ENCODE measurements at places on chromosomes 2 and 18.
A peak's percentile ranks its signal among the peaks of the same experiment; 100 is the strongest.

- H3K4me3 ChIP-seq = peak overlapping the region; percentile 70
- peaks cover 14% of the 10 kb centered on the region for H3K4me1 ChIP-seq
Observed at GRCh38 chr2:72862239-72862988, 24.8 kb upstream of the SPR start.

DNA sequence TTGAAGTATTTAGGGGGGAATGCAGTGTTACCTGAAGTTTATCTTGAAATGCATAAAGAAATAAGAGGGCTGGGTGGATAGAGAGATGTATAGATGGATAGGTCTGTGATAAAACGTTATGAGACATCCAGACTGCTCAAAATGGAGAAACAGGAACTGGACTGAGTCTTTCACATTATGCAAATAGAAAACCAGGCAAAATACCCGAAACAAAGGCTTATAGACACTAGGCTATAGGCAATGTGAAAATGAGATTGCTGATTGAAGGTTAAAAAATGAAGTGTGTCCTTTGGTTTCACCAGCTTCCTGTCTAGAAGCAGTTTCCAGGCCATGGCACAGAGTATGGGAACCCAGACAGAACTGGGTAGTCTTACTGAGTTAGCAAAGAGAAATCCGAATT lies 24.9 kb upstream of the SLC3A1 start:
- H3K27me3 ChIP-seq = no peaks in the 10 kb centered on the region
- H3K4me1 ChIP-seq = peaks cover 16% of the 10 kb centered on the region
- DNase-seq = no peak

- peaks cover 18% of the 10 kb centered on the region for H3K4me1 ChIP-seq
- no peak for DNase-seq
- H3K27me3 ChIP-seq = no peaks in the 10 kb centered on the region
- no peak overlapping the region for H3K27ac ChIP-seq
- H3K4me3 ChIP-seq = no peak overlapping the region
Observed at GRCh38 chr2:35960596-35960995, 395.0 kb upstream of the CRIM1 start.

GRCh38 chr2:1556776-1557466 lies 143.7 kb downstream of the TPO start:
- DNase-seq = no peak
- H3K4me1 ChIP-seq = peaks cover 22% of the 10 kb centered on the region
- no peaks in the 10 kb centered on the region for H3K36me3 ChIP-seq

GRCh38 chr2:85846411-85846810 lies 42.4 kb downstream of the ST3GAL5 start:
- DNase-seq = no peak
- no peak overlapping the region for H3K27ac ChIP-seq
- H3K4me3 ChIP-seq = no peak overlapping the region
- H3K4me1 ChIP-seq = peaks cover under 1% of the 10 kb centered on the region

GRCh38 chr2:22056621-22057132 lies 932.9 kb downstream of the TDRD15 start:
- H3K36me3 ChIP-seq = no peaks in the 10 kb centered on the region
- no peaks in the 10 kb centered on the region for H3K4me1 ChIP-seq
- H3K27ac ChIP-seq = no peak overlapping the region
- H3K27me3 ChIP-seq = peaks cover 3% of the 10 kb centered on the region

DNA sequence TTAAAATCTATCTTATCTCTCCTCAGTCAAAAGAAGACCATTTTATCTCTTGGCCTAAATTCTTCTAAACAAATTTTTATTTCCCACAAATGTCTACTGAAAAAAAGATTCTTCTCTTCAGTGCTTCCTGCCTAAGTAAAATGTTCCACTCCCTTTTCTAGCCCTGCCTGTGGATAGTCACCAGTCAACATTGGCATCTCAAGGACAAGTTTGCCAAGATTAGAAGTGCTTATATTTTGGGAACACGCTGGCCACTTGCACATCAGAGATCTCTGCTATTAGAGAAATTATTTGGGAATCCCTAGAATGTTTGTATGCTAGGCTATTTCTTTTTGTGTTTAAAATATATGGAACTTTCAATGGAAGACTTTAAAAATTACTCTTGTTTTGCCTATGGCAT lies 758.2 kb upstream of the CDH7 start:
- no peaks in the 10 kb centered on the region for H3K27me3 ChIP-seq
- no peaks in the 10 kb centered on the region for H3K4me1 ChIP-seq
- H3K27ac ChIP-seq = no peak overlapping the region
- no peak for DNase-seq
- no peaks in the 10 kb centered on the region for H3K36me3 ChIP-seq

DNA sequence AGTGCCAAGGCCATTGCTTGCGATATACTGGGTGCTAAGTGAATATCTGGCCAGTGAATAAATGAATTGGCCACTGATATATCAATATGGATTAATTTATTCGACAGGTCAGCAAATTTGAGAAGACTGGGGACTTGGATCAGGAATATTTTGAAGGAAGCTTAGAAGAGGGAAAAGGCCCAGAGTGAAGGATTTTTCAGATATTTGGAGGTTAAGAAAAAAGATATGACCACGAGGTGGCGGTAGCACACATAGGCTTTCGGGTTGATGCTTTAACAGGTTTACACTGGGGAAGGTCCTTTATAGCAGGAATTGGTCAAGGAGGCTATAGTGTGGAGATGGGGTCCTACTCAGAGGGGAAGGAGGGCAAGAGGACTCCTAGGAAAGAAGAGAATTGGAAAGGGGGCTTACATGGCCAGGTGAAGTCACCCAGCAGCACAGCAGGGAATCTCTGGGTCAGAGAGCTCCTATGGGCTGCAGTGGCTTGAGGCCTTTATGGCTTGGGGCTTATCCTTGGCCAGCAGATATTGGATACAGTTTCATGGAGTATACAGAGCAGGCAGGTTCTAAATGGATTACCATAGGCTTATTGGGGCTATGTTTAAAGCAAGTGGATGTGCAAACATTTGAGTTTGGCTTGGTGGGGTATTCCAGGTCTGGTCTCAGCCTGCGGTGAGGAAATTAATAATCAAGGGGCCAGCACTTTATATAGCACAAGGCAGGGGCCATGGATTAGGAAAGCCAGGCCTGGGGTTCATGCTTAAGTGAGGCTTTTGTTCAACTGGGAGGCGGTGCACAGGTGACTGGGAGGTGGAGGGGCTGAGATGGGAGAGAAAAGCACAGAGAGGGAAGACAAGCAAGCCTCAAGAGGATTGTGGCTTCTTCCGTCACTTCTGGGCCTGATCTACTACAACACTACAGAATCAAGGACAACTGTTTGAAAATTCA lies 9.7 kb downstream of the IL1RN start:
- no peak overlapping the region for H3K4me3 ChIP-seq
- no peak for DNase-seq
- H3K4me1 ChIP-seq = peaks cover 10% of the 10 kb centered on the region
- peaks cover 2% of the 10 kb centered on the region for H3K27me3 ChIP-seq
- no peak overlapping the region for H3K27ac ChIP-seq

DNA sequence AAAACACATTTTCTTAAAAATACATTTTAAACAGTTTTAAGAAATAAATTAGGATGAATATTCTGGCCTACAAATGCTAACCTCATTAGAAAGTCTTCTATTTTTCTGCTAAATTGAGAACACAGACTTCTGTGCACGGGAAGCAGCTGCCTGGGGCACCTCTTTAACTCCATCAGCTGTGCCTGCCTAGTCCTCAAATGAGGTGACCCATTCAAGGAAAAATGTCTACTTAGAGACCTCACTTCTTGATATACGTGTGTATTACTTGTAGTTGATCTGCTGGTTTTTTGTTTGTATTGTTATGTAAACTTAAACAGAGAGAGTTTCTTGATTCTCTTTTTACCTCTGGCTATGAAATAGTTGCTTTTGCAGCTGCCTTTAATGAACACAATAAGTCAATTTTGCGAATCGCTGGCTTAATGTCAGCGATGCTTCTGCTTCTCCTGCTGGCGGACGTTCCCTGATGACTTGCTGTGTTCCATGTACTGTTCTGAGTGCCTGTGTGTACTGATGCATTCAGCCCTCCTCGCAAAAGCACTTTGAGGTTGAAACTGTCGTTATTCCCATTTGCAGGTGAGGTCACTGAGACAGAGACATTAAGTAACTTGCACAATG lies 88.7 kb upstream of the TXNDC2 start:
- H3K27me3 ChIP-seq = no peaks in the 10 kb centered on the region
- H3K4me3 ChIP-seq = no peak overlapping the region
- no peak overlapping the region for H3K27ac ChIP-seq

DNA sequence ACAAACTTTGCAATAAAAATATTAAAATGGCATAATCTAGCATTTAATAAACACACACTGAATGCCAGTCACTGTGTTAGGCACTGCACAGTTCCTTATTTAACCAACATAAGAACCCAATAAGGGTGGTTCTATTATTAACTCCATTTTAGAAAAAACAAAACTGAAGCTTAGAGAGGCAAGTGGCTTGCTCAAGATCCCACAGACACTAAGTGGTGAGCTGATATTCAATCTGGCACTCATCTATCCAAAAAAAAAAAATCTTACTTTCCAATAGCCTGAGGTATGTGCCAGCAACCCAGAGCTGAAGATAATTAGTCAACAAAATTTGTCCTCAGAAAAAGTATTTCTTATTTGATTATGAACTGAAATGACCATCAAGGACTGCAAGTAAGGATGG lies 799 bp downstream of the CYTIP start:
- no peak overlapping the region for H3K4me3 ChIP-seq
- H3K4me1 ChIP-seq = peaks cover 7% of the 10 kb centered on the region
- no peak overlapping the region for H3K27ac ChIP-seq
- no peak for DNase-seq
- no peaks in the 10 kb centered on the region for H3K36me3 ChIP-seq

DNA sequence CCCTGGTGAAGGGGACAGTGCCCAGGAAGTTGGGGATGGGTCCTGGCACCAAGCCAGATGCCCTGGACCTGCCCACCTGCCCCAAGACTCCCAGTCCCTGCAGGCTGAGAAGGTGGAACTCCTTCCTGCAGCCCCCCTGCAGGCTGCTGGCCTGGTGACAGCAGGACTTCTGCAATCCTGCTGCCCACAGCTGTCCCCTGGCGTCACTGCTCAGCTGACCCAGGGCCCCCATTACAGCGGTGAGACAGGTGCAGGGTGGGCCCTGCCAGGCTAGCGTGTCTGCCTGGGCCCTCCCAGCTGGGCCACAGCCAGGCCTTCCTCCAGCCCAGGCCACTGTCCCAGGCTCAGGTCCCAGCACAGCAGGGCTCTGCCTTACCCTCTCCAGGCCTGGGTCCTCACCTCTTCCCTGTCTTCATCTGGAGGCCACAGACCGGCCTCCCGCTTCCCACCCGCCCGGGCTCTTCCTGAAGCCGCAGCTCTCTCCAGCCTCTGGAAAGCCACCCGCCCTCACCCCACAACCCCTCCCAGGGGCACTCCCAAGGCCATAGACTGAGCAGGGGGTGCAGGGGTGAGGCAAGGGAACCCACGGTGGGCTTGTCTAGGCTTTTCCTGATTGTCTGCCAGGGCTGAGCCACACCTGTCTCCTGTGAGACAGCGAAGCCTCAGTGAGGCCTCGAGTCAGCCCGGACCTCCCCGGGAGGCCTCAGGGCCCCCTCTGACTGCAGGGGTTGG lies 8.8 kb upstream of the ERFE start:
- no peak overlapping the region for H3K4me3 ChIP-seq
- no peak for DNase-seq
- no peak overlapping the region for H3K27ac ChIP-seq
- no peaks in the 10 kb centered on the region for H3K4me1 ChIP-seq

GRCh38 chr2:151840216-151841046 lies 12.2 kb upstream of the ARL5A start:
- no peaks in the 10 kb centered on the region for H3K36me3 ChIP-seq
- H3K27ac ChIP-seq = no peak overlapping the region
- DNase-seq = no peak
- peaks cover 20% of the 10 kb centered on the region for H3K4me1 ChIP-seq
- peaks cover 1% of the 10 kb centered on the region for H3K27me3 ChIP-seq

GRCh38 chr2:46179037-46179621 lies 118.1 kb upstream of the EPAS1 start:
- H3K4me3 ChIP-seq = no peak overlapping the region
- H3K27ac ChIP-seq = peak overlapping the region; percentile 93
- peaks cover 19% of the 10 kb centered on the region for H3K4me1 ChIP-seq
- no peaks in the 10 kb centered on the region for H3K27me3 ChIP-seq
- DNase-seq = no peak

- peaks cover 7% of the 10 kb centered on the region for H3K27me3 ChIP-seq
- H3K36me3 ChIP-seq = no peaks in the 10 kb centered on the region
- no peak overlapping the region for H3K4me3 ChIP-seq
Observed at GRCh38 chr2:68764041-68764805, 29.6 kb downstream of the ARHGAP25 start.

- DNase-seq = no peak
- peaks cover 94% of the 10 kb centered on the region for H3K27me3 ChIP-seq
- H3K4me1 ChIP-seq = peaks cover 10% of the 10 kb centered on the region
- no peak overlapping the region for H3K27ac ChIP-seq
Observed at GRCh38 chr18:57352761-57353136, 392 bp downstream of the ST8SIA3 start.

- peaks cover 15% of the 10 kb centered on the region for H3K27me3 ChIP-seq
- H3K4me1 ChIP-seq = peaks cover 10% of the 10 kb centered on the region
- H3K4me3 ChIP-seq = no peak overlapping the region
- no peak for DNase-seq
- H3K27ac ChIP-seq = no peak overlapping the region
- H3K36me3 ChIP-seq = no peaks in the 10 kb centered on the region
Observed at GRCh38 chr2:102657770-102658169, 38.4 kb downstream of the SLC9A2 start.

- no peaks in the 10 kb centered on the region for H3K36me3 ChIP-seq
- H3K27ac ChIP-seq = peak overlapping the region; percentile 62
- DNase-seq = no peak
- H3K4me3 ChIP-seq = no peak overlapping the region
- H3K27me3 ChIP-seq = no peaks in the 10 kb centered on the region
Observed at GRCh38 chr2:172285010-172285621, 142.3 kb upstream of the ITGA6 start.

GRCh38 chr2:200509235-200509611 lies 645 bp downstream of the KCTD18 start:
- H3K27ac ChIP-seq = peak overlapping the region; percentile 81
- H3K36me3 ChIP-seq = peaks cover 4% of the 10 kb centered on the region
- H3K4me1 ChIP-seq = peaks cover 12% of the 10 kb centered on the region
- peak overlapping the region; percentile 82 for H3K4me3 ChIP-seq
- DNase-seq = no peak

DNA sequence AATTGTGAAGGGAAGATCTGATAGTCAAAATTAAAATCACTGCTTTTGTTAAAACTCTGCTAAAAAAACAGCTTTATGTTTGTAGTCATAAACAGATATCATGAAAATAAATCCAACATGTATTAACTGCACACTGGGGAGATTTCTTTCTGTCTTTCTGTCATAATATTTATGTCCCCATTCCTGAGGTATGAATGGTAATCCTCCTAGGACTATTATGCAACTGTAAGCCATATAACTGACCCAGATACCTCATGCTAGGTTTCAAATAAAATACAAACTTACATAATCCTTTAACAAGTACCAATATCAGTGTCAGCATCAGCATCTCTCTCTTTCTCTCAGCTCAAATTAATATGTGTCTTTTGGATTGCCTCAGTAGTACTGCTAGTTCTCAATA lies 18.2 kb downstream of the IFIH1 start:
- no peak overlapping the region for H3K4me3 ChIP-seq
- H3K27me3 ChIP-seq = no peaks in the 10 kb centered on the region
- no peak for DNase-seq
- no peak overlapping the region for H3K27ac ChIP-seq
- no peaks in the 10 kb centered on the region for H3K36me3 ChIP-seq
- peaks cover 3% of the 10 kb centered on the region for H3K4me1 ChIP-seq

All from mesothelial cell of epicardium (in vitro differentiated cells).